ENCODE measurements at places on chromosomes 1 and 21.

DNA sequence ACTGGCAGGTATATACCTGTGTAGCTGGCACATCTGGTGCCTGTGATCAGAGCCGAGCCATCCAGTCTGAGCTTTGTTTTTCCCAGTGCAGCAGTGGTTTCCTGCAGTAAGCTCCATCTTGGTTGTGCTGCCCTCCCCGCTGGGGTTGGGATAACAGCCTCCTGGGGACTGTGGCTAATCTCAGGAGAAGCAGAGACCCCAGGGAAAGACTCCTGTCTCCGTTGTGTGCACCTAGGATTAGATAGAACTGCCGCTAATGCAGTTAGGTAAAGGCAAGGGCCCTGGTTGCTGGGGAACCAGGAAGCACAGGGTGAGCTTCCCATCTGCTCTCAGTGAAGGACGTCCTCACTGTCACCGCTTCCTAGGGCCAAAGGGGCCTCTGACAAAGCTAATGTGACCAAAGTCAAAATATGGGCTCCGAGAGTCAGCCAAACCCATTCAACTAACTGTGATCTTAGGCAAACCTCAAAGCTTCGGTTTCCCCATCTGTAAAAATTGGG is 20.0 kb downstream of the ROR1 start:
- no peak for DNase-seq

DNA sequence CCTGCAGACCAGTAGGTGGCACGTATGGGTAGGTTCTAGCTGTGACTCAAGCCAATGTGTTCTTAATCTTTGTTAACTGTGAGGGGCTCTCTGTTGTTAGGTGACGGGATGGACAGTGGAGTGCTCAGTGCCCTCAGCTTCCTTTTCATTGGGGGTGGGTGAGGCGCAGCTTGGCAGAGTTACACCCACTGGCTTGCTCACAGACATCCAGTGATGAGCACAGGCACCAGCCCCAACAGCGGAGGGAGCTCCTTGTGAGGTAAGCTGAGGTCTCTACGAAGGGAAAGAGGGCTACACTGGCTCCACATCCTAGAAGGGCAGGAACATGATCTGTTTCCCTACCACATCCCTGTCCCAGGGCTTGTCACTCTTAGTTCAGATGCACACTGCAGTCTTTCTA is 871.3 kb downstream of the LRRIQ3 start:
- no peak for DNase-seq

- no peak for DNase-seq
Measured at GRCh38 chr1:245225322-245226202, 70.8 kb downstream of the KIF26B start.

- DNase-seq, result peak; percentile 64
Measured at GRCh38 chr1:18922319-18922726, 20.0 kb upstream of the ALDH4A1 start.

DNA sequence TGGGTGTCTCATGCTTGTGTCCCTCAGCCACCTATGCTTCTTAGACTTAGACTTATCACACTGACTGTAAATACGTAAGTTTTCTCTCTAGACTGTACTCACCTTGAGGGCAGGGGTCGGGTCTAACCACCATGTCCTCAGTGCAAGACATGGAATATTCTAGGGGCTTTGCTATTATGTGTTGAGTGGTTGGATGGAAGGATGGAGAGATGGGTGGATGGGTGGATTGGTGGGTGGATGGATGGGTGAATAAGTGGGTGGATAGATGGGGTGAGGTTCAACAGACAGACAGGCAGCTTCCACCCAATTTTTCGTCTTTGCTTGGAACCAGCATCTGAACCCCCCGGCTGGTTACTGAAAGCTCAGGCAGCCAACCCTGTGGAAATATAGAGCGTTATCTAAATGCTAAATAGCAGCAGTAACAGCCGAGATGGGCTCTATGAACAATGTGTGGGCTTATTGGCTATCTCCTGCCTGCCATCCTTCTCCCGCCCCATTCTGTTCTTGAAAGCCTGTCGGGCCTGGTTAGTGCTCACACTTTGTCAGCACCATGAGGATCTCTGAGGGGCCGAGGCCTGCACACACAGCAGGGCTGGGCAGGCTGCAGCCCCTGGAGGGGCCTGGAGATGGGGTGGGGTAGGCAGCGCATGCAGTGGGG is 130.7 kb downstream of the ACTL8 start:
- no peak for DNase-seq

DNA sequence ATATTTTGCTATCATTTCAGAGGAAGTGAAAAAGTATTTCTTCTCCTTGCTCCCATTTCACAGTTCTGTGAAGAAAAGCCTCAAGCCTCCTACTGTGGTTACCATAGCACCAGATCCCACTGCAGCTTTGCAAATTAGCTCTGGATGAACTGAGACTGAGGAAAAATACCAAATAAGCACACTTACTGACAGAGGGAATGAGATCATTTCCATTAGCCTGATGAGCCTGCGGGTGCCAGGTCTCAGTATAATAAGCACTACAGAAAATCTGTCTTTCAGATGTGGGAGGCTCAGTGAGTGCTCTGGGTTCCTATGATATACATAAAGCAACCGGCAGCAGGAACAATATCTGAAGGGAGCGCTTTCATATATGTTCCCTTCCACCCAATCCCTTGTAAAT is 21.4 kb downstream of the XKR8 start:
- no peak for DNase-seq

GRCh38 chr1:211710566-211711314 is 35.3 kb upstream of the NEK2 start:
- no peak for DNase-seq

Measured in NCI-H2171 (cell line).